ENCODE measurements at places on chromosomes 6 and 20.

GRCh38 chr20:64246616-64247306 lies 8.8 kb upstream of the PCMTD2 start:
- no peak for DNase-seq

DNA sequence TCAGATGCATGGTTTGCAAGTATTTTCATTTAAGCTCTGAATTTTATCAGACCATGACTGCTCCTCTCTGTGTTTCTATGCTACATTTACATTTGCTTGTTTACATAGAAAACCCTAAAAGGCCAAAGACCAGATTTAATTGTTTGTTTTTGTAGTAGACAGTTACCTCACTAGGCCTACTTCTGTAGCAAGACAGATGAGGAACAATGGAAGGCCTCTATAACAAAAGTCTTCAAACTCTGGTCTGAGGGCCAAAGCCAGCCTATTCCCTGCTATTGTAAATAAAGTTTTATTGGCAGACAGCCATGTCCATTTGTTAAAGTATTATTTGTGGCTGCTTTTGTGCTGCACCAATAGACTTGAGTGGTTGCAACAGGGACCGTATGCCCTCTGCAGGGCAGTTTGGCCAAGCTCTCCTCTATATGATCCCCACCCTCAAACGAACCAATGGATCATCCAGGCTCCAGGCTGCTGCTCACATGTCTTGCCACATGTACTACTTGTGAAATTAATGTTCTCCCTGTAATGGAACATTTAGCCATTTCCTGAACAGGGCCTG lies 182.0 kb downstream of the DOK5 start:
- no peak for DNase-seq

DNA sequence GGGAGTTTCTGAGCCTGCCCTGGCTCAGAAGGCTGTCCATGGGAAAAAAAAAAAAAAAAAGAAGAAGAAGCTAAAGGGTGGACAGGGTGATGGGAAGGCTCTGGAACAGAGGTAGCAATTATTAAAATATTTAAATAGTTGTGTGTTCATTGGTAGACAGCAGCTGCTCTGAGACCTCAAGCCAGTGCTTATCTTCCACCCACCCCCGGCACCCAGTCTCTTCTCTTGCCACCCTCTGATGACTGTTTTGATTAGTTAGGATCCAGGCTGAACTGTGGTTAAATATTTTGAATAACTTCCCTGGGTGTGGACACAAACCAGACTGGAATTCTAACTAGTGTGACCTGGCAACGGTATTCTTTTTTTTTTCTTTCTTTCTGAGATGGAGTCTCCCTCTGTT lies 16.9 kb upstream of the SRSF3 start:
- no peak for DNase-seq

DNA sequence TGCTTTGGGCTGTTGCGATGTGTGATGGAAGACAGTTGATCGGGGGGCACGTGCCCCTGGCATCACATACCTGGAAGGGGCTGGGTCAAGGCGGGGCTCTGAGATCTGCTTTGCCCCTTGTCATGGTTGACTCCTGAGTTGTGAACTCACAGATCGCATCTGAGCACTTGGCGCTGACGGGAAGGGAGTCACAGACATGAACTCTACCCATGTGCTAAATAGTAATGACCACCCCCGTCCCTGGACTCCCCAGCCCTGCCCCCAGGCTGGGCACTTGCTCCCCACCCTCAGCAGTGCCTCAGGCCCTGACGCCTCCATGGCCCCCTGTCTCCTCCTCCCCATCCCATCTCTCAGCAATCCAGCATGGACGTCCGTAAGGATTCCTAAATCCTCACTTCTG lies 107.0 kb downstream of the SYNDIG1 start:
- DNase-seq: no peak

DNA sequence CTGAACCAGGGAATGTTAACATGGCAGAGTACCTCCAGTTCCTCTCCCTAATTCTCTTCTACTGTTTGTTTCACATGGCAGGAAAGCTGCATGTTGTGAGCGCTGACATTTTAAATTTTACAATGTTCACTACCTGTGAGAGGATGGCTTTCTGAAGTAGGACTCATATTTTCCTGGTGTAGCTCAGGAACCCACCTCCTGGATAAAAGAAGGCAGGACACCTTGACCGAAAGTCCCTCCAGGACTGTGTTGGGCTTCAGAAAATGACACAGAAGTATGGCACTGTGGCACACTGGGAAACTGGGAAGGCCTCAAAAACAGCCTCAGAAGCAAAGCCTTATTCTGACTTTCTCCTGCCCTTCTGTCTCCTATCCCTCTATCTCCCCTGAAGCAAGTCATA lies 33.3 kb downstream of the PTPRK start:
- DNase-seq: no peak

GRCh38 chr20:64099880-64100565 lies 7.3 kb downstream of the NPBWR2 start:
- no peak for DNase-seq

- no peak for DNase-seq
Measured at GRCh38 chr6:128032042-128032441, 131.2 kb upstream of the THEMIS start.

GRCh38 chr20:50617022-50617421 lies 74.3 kb downstream of the RIPOR3 start:
- no peak for DNase-seq

DNA sequence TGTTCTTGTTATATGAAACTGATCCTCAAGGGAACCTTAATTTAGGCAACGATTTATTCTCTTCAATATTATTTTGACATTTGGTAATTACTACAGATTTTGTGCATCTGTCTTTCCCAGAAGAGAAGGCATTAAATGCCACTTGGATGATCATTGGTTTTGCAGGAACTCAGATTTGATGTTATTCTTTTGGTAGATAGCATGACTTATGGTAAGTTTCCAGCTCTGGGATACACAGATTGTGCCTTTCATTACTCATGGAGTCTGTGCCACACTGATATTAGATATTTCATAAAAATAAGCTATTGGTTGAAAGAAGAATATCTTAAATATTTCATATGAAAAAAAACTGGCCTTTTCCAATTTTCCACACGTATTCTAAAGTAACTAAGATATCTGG lies 120.1 kb downstream of the AIG1 start:
- DNase-seq: no peak

DNA sequence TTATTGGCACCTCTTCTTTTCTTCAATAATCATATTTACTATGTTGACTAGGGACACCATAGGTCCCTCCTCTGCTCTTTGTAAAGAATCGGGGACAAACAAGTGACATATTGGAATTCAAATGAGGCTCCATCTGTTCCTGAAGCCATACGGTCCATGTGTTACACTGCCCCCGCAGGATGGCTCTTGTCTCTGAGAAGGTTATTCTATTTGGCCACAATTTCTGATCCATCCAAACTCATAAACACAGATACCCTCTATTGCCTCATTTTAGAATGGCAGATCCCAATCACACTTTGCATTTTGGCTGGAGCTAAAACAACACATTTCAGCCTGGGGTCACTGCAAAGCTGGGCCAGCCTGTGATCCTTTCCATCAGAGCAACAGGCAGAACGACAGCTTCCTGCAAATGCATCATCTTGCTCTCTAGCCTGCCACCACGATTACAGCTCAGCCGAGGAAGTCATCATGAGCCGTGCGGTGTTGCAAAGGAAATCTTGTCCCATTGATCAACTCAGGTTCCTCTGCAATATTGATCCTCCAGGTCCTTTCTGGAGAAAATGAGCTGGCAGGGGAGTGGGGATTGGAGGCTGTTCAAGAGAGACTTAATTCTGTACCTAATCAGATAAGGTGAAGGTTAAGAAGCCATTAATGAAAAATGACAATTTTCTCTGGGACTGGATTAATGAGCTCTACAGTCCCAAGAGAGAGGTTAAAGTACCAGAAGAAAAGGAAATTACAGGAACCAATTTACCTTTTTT lies 73.1 kb downstream of the AGPAT4 start:
- DNase-seq: no peak

DNA sequence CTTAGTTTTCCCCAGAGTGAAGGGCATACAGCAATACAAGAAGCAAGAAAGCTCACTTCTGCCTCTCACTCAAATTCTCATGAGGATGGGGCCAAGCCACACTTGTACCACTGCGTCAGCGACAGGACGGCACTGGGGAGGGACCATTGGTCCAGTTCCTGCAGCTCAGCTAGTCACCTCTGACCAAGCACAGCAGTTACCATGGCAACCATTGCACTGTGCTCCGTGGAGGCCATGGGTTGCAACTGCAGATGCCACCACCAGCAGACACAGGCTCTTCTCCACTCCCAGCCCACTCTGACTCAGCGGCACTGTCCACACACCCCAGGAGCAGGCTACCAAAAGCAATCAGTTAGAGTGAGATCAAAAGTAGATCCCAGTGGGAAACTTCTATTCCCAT lies 441.1 kb upstream of the ARID1B start:
- no peak for DNase-seq

DNA sequence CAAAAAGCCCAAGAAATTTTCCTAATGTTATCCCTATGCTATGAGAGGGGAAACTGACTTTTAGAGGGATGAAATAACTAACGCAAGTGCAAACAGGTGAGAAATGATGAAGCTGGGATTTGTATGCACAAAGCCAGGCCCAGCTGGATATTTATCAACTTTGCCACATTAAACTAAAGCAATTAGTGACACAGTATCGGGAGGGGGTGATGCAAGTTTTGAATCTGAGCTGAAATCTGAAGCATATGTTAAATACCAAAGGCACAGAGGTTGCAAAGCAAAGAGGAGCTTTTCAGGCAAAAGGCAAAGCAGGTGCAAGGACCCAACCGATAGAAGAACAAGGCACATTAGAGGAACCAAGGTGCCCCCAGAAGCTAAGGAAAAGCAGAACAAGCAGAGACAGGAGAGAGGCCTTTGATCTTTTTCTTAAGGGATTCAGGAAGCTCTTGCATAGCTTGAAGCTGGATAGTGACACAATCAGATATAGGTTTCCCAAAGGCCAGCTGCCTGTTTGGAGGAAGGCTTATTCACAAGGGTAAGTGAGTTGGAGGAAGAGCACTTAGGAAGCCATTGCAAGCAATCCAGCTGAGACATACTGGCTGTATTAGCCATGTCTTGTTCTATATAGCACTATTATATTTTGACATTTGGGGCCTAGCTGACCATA lies 207.5 kb downstream of the HIVEP2 start:
- DNase-seq: peak; percentile 37

DNA sequence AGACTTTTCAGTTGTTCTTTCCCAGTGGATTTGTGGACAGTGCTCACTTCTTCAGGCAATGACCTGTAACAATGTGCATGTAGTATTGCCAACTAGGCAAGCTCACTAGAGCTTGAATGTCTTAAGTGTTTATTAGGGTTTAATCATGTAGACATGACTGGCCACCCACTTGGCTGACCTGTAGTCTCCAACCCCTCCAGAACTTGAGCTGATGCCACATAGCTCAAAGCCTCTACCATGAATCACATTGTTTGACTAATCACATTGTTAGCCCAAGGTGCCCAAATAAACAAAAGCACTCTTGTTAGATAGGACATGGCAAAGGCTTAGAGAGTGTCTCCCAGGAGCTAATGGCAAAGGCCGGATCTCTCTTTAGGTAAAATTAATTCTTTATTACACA lies 272.7 kb downstream of the GRIK2 start:
- no peak for DNase-seq

- DNase-seq: no peak
Measured at GRCh38 chr20:63498960-63499337, at the start of gene EEF1A2. Gene EEF1A2, minus strand, starts transcription at chr20:63499083. Its CDS starts 1,320 bp downstream, at chr20:63497763.

- no peak for DNase-seq
Measured at GRCh38 chr6:37731888-37732287, 34.2 kb upstream of the MDGA1 start.

GRCh38 chr6:28940294-28940857 lies 16.6 kb upstream of the TRIM27 start:
- DNase-seq: peak; percentile 38

GRCh38 chr6:118810420-118811027 lies 83.4 kb upstream of the ASF1A start:
- DNase-seq: no peak

DNA sequence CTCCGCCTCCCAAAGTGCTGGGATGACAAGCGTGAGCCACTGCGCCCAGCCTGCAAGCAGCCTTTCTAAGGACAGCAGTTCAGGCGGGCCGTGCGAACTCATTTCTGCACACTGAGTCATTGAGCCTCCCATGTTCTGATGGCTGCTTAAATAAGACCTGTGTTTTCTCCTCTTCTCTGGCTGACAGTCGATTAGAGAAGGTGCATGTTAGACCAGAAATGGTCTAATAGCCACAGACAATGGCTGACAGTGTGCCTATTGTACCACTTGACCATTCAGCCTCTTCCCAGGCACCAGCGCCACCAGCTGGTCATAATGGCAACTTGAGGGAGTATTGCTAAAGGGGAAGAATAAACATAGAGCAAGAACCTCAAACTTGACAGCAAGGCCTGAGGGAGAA lies 6.2 kb downstream of the CST11 start:
- DNase-seq: peak; percentile 2

DNA sequence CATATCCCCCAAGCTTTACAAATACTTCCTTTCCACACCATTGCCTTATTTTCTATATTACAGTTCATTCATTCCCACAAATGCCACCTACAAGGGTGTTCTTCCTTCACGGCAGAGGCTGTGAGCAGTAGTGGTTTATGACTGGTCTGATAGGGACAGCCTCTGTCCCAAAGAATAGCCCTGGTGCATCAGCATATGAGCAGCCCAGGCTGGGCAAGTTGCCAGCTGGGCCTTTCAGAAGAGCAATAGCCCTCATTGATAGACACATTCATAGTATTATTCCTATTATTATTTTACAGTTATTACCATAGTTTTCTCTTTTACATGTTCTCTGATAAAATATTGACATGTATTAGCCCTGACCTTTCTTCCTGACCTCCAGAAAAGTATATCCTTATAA lies 149.9 kb downstream of the MMS22L start:
- DNase-seq: no peak

- DNase-seq: no peak
Measured at GRCh38 chr6:24699521-24700359, 19.2 kb downstream of the C6orf62 start.

GRCh38 chr6:109762769-109763441 lies 71.8 kb downstream of the FIG4 start:
- no peak for DNase-seq

- no peak for DNase-seq
Measured at GRCh38 chr6:80196906-80197305, 90.4 kb downstream of the BCKDHB start.
